ENCODE measurements at places on chromosomes 2 and 18. TPM values are rescaled to one million over a fixed set of nuclear protein-coding genes. Genes with fewer than 3 reads are reported as not detected.

Gene CFAP221
- not detected for total RNA-seq

Gene MFSD2B
- total RNA-seq, result 0.16 TPM

Gene AKAIN1
- not detected for total RNA-seq

Gene KCNIP3
- total RNA-seq, result 2.2 TPM

Gene ZDBF2
- total RNA-seq, result 8.1 TPM

Gene CDK15
- total RNA-seq, result not detected

Gene TWIST2
- total RNA-seq, result 18.1 TPM

Gene CDCA7
- 44.4 TPM for total RNA-seq

DNA sequence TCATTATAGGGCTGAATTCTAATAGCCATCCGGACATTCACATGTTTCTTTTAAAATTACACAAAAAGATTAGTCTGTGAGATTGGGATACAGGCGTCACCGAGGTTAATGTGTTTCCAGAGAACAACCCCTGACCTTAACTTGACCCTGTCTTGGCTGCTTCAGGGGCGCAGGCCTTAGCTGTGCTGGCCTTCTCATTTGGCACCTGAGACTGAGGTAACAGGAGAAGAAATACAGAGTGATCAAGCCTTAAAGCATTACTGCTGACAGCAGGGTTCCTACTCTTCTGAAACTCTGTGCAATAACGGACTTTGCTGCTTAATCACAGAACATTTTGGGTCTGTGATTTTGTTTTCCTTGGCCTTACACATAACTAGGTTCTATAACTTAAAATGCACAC lies 92.6 kb downstream of the RAPH1 start:
- H3K4me3 ChIP-seq, result no peak overlapping the region
- H3K36me3 ChIP-seq, result peaks cover 26% of the 10 kb centered on the region
- no peaks in the 10 kb centered on the region for H3K27me3 ChIP-seq

DNA sequence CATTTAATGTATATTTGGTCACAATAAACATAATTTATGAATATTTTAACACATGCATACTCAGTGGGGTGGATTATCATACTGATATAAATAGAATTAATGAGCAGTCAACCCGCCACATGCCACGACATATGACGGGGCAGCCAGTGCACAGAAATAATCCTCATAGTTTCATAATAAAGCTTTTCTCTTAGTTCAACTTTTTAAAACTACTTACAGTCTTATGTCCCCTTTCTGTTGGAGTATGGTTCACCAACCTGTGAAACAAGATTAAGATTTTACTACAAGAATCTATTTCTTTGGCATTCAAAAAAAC lies 75.6 kb upstream of the ETAA1 start:
- peaks cover 2% of the 10 kb centered on the region for H3K4me1 ChIP-seq
- H3K36me3 ChIP-seq, result no peaks in the 10 kb centered on the region
- peak overlapping the region; percentile 54 for H3K27ac ChIP-seq
- no peaks in the 10 kb centered on the region for H3K27me3 ChIP-seq
- H3K4me3 ChIP-seq, result no peak overlapping the region

- no peak overlapping the region for H3K4me3 ChIP-seq
- peaks cover 30% of the 10 kb centered on the region for H3K27me3 ChIP-seq
- no peaks in the 10 kb centered on the region for H3K4me1 ChIP-seq
- no peak overlapping the region for H3K27ac ChIP-seq
These were observed 182.7 kb downstream of the MYO3B start for GRCh38 chr2:170360546-170361089.

DNA sequence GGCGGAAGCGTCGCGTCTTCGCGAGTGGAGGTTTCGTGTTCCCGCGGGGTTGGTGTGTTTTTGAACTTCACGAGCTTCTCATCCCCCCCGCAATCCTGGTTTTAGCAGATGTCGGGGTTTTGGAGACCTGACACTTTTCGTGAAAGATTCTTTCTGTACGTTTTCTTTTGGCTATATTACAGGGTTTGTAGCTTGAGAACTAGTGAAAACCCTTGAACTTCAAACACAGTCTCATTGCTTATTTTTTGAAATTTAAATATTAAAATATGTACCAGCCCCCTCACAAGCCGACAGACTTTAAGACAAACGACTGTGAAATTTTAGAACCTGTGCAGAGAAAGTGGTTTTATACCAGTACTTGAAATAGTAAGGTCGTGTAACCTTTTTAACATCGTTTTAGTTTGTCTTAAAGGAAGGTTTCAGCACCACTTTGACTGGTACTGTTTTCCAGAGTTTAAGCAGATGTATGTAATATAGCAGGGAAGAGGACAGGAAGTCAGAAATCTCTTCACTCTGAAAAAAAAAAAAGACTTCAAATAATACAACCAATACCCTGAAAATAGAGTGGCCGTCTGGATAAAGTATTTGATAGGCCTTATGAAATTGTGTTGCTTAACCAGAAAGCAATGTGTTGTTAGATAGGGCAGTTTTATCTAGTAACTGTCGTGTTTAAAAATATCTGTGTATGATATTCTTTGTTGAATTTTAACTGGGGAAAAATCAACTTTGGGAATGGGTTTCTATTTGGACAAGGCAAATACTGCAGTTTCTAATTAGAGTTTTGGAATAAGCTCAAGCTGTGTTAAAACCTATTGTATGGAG lies 1.4 kb downstream of the SPATS2L start:
- DNase-seq, result no peak
- peak overlapping the region; percentile 96 for H3K27ac ChIP-seq
- H3K27me3 ChIP-seq, result no peaks in the 10 kb centered on the region
- no peaks in the 10 kb centered on the region for H3K36me3 ChIP-seq
- peaks cover 18% of the 10 kb centered on the region for H3K4me1 ChIP-seq

GRCh38 chr2:198175271-198175670 lies 370.9 kb downstream of the PLCL1 start:
- no peak overlapping the region for H3K4me3 ChIP-seq
- no peaks in the 10 kb centered on the region for H3K4me1 ChIP-seq
- H3K27me3 ChIP-seq, result no peaks in the 10 kb centered on the region
- H3K36me3 ChIP-seq, result no peaks in the 10 kb centered on the region
- no peak for DNase-seq

GRCh38 chr2:171592036-171592555 lies 69.8 kb downstream of the CYBRD1 start:
- H3K4me3 ChIP-seq, result no peak overlapping the region
- no peaks in the 10 kb centered on the region for H3K36me3 ChIP-seq
- H3K27me3 ChIP-seq, result peaks cover 16% of the 10 kb centered on the region
- no peak for DNase-seq
- no peaks in the 10 kb centered on the region for H3K4me1 ChIP-seq

DNA sequence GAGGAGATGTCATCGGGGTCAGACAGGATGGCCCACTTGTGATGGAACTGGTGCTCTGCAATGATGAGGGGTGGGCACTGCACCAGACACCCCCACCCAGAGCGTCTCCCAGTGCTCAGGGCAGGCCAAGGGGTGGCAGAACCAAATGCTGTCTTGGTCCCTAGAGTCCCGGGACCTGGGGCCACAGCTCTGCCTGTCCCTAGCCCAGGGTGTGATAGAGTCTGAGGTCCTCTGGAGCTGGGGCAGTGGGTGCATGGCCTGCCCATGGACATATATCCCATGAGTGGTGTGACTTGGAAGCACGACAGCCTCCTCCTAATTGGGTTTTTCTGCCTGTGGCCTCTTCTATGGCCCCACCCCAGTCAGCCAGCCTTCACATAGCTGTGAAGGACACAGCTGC lies 6.7 kb upstream of the OTOF start:
- no peak overlapping the region for H3K4me3 ChIP-seq
- H3K27ac ChIP-seq, result no peak overlapping the region
- DNase-seq, result no peak
- H3K27me3 ChIP-seq, result no peaks in the 10 kb centered on the region
- H3K4me1 ChIP-seq, result no peaks in the 10 kb centered on the region

GRCh38 chr2:181536730-181537129 lies 79.5 kb downstream of the ITGA4 start:
- H3K4me3 ChIP-seq, result no peak overlapping the region
- H3K4me1 ChIP-seq, result no peaks in the 10 kb centered on the region
- no peaks in the 10 kb centered on the region for H3K36me3 ChIP-seq
- H3K27ac ChIP-seq, result no peak overlapping the region
- no peaks in the 10 kb centered on the region for H3K27me3 ChIP-seq
- DNase-seq, result no peak

DNA sequence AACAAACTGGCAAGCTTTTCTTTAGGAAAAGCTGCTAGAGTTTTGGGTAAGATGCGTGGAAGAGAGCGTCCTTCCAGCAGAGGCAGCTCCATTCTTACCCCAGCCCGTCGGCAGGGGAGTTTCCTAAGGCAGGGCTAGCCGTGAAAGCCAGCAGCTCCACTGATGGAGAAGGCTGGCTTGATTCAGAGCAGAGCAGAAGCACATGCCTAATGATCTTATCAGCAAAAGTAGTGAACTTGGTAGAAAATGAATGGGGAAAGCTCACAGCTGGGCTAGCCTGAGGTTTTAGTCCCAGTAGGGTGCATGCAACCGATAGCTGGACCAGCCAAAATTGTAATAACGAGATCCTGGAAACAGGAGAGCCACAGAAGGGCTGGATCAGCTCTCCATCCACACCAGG lies 20.8 kb downstream of the LAMA1 start:
- H3K4me3 ChIP-seq, result no peak overlapping the region
- H3K36me3 ChIP-seq, result no peaks in the 10 kb centered on the region
- no peak for DNase-seq
- H3K27ac ChIP-seq, result no peak overlapping the region
- no peaks in the 10 kb centered on the region for H3K27me3 ChIP-seq

DNA sequence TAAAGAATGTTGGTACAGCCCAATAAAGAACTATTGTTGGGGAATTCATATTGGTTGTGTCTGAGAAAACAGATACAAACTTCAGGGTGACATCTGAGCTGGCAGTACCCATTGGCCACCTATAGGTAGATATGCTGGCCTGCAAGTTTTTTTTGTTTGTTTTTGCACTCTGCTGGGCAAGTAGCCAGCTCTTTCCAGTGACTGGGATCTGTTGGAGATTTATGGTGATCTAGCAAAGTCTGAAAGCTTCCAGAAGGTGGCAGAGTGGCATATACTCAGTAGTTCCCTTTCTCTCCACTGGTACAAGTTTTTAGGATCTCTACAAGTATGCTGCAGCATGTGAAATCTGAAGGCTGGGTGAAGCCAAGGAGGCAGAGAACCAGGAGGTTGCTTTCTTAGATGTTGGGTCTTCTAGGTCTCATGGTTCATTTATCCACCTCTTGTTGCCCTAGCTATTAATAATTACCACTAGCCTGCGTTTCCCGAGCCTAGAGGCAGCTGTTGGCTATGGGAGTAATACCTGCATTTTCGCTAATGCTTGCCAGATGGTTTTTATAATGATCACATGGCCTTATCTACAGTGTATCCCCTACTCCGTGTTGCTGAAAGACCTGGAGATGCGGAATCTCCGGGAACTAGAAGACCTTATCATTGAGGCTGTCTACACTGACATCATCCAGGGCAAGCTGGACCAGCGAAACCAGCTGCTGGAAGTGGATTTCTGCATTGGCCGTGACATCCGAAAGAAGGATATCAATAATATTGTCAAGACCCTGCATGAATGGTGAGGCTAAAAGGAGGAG lies 9.5 kb downstream of the COPS7B start:
- H3K4me3 ChIP-seq, result no peak overlapping the region
- H3K36me3 ChIP-seq, result peaks cover 32% of the 10 kb centered on the region
- H3K27ac ChIP-seq, result no peak overlapping the region
- H3K27me3 ChIP-seq, result no peaks in the 10 kb centered on the region
- H3K4me1 ChIP-seq, result peaks cover 3% of the 10 kb centered on the region
- peak; percentile 79 for DNase-seq

GRCh38 chr2:37326866-37327634 lies 2.4 kb upstream of the PRKD3 start:
- H3K4me1 ChIP-seq, result peaks cover 32% of the 10 kb centered on the region
- H3K4me3 ChIP-seq, result no peak overlapping the region
- no peaks in the 10 kb centered on the region for H3K36me3 ChIP-seq
- peak overlapping the region; percentile 93 for H3K27ac ChIP-seq

DNA sequence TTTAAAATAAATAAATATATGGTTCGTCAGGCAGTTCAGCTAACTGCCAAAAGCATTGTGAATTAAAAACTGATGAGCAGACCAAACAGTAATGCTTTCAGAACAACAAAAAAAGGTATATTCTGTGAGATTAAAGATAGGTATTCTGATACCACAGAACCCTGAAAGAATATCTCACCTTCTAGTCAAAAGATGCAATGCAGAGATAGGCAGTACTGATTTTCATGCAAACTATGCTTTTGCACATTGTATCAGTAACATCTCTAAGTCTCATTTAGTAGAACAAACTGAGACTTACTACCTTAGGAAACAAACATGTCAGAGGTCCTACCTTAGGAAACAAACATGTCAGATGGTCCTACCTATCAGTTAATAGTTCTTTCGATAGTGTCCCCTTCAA lies 32.4 kb downstream of the CUL3 start:
- no peaks in the 10 kb centered on the region for H3K27me3 ChIP-seq
- H3K36me3 ChIP-seq, result no peaks in the 10 kb centered on the region
- DNase-seq, result no peak

- H3K36me3 ChIP-seq, result no peaks in the 10 kb centered on the region
- no peak overlapping the region for H3K4me3 ChIP-seq
- no peak for DNase-seq
- no peaks in the 10 kb centered on the region for H3K27me3 ChIP-seq
These were observed 8.9 kb upstream of the GALNT1 start for GRCh38 chr18:35572644-35573043.

GRCh38 chr2:74690571-74690970 lies 36.5 kb downstream of the SEMA4F start:
- no peaks in the 10 kb centered on the region for H3K36me3 ChIP-seq
- no peak overlapping the region for H3K4me3 ChIP-seq
- no peak for DNase-seq
- H3K27me3 ChIP-seq, result no peaks in the 10 kb centered on the region

GRCh38 chr2:237407700-237408099 lies 6.3 kb downstream of the COL6A3 start:
- no peaks in the 10 kb centered on the region for H3K36me3 ChIP-seq
- H3K27me3 ChIP-seq, result peaks cover 13% of the 10 kb centered on the region
- H3K4me3 ChIP-seq, result no peak overlapping the region
- no peak for DNase-seq

GRCh38 chr2:56707218-56707617 lies 523.4 kb downstream of the CCDC85A start:
- H3K4me3 ChIP-seq, result no peak overlapping the region
- no peak for DNase-seq
- H3K36me3 ChIP-seq, result no peaks in the 10 kb centered on the region
- H3K4me1 ChIP-seq, result no peaks in the 10 kb centered on the region

DNA sequence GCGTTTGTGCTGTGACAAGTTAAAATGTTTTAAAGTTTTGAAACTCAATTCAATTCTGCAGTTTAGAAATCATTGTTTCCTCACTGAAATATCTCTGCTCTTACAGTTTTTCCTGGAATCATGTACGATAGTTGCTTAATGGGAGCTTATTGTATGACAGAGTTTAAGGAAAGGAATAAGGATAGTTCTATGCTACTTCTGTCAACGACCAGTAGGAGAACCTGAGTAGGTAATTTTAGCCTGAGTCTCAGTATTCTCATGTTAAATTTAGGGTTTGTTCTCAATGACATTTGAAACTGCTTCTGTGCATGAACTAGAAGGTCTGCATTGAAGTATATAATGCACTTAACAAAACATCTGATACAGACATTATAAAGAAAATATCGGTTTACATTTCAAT lies 361.1 kb downstream of the CPS1 start:
- DNase-seq, result no peak
- no peak overlapping the region for H3K27ac ChIP-seq
- H3K4me3 ChIP-seq, result no peak overlapping the region
- H3K4me1 ChIP-seq, result no peaks in the 10 kb centered on the region

All from transverse colon (tissue), 4 donors.